Metanephros (tissue), 2 donors: ENCODE measurements at places on chromosomes 11 and 22. TPM values are rescaled to one million over a fixed set of nuclear protein-coding genes. Genes with fewer than 3 reads are reported as not detected.

The CSNK1E gene
- 111 TPM for total RNA-seq

The SLC22A8 gene
- total RNA-seq, result 10.3 TPM

The KRTAP5-11 gene
- total RNA-seq, result not detected

The C11orf42 gene
- not detected for total RNA-seq

The MMP7 gene
- 33.2 TPM for total RNA-seq

The MTMR3 gene
- 77.4 TPM for total RNA-seq

The MYEOV gene
- 2.0 TPM for total RNA-seq

The CCDC88B gene
- 10.8 TPM for total RNA-seq

The TEX54 gene
- total RNA-seq, result not detected

The TMEM86A gene
- 5.3 TPM for total RNA-seq

The MOV10L1 gene
- 0.99 TPM for total RNA-seq

The GGT5 gene
- 12.1 TPM for total RNA-seq

The KLHDC7B gene
- 0.18 TPM for total RNA-seq

The EMSY gene
- 39.2 TPM for total RNA-seq
